ENCODE measurements at places on chromosomes 5 and 9.

DNA sequence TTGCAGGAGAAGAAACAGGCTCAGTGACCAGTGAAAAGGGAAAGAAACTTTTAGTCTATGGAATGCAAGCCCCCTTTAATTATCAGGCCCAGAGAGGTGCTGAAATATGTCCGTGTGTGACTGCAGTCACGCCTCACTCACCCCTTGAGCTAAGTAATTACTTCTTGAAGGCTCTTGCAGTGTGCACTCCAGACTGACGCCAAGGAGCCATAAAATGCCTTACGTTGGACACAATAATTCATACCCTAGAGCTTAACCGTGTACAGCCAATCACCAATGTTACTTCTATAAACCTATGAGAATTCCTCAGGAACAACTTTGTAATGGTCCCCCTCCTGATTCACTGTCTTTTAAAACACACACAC lies 242.2 kb downstream of the SYK start:
- DNase-seq: no peak

DNA sequence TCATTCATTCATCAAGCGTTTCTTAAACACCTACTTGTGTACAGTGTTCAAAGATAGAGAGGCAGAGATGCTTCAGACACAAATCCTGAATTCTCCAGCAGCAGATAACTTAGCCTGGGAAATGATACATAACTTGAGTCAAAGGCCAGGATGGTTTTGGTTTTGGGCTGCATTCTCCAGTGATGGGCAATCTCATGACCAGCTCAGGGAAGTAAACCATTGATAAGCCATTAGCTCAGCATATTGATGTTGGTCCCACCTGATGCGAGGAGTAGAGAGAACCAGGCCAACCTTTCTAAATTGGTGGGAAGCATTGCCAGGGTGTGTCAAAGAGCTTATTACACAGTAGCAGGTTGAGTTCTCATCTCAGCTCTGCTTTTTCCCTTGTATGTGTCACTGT lies 53.0 kb downstream of the SH3RF2 start:
- no peak for DNase-seq

DNA sequence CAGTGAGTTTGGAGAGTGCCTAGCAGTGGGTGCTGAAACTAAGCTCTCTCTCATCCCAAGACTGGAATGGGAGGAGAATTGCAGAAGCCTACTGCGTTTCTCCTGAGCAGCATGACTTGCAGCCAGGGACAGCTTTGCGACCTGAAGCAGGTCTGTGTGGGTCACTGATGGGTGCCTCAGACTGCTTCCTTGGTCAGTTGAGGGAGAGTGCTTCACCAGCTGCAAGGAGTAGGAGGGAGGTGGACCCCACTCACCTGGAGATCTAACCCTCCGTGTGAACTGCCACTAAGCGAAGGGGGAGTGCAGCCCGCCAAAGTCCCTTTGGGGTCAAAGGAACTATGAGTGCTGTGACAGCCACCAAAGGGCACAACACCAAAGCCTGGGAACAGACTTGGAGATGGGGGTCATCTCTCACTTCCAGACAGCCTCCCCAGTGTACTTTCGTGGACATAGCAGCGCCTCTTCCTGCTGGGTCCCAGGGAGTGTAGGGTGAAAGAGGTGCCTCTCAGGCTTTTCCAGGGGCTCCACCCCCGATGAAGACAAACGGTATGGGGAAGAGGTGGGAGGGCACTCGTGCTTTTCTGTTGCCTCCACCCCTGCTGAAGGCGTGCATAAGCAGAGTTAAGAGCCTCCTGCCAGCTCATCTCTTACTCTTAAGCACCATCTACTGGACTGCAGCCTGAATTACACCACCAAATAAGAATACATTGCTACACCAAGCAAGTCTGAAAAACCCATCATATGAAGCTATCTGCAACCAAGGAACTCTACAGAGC lies 34.3 kb upstream of the MACIR start:
- DNase-seq: peak; percentile 61

GRCh38 chr9:114434878-114435311 lies 47.1 kb upstream of the AKNA start:
- peak; percentile 87 for DNase-seq

GRCh38 chr9:85973238-85973637 lies 32.3 kb downstream of the NAA35 start:
- no peak for DNase-seq

- no peak for DNase-seq
Observed at GRCh38 chr5:142324136-142324870, 518 bp downstream of the SPRY4 start.

- DNase-seq: no peak
Observed at GRCh38 chr9:129362287-129363000, 184.4 kb upstream of the IER5L start.

DNA sequence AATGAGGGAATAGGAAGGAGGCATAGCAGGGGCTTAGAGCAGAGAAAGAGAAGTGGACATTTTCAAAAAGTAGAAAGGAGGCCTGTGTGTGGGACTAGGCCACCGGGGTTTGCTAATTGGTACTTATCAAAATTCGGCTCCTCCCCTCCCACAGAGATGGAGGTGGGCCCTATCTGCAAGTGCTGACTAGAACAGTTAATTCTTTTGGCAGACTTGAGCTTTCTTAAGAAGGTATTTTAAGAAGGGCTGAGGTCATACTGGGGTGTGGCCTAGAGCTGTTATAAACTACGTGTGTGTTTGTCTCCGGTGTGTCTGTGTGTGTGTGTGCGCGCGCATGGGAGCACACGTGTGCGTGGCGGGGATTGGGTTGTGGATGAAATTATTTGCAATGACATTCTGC lies 1086.5 kb downstream of the EFNA5 start:
- no peak for DNase-seq

DNA sequence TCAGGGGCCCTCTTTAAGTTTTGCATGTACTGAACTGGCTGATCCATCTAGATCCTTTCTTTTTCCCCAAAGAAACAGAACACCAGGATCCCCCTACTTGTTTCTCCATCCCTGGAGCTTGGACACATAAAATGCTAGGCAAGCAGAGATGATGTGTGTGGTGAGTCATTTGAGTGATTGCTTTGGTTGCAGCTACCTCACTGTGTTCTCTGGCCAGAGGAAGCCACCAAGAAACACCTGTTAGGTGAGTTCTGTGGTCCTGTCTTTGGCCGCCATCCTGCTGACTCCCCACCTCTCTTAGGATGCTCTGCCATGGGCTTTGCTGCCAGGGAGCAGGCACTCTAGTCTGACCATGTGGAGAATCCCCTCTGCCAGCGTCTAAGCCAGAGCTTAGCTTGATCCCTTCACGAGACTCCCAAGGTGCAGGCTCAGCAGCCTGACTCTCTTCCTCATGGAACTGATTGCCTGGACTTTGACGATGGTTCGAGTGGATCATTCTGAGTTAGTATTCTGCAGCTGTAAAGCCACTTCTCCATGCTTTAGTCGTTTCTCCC lies 27.3 kb upstream of the DENND1A start:
- no peak for DNase-seq

DNA sequence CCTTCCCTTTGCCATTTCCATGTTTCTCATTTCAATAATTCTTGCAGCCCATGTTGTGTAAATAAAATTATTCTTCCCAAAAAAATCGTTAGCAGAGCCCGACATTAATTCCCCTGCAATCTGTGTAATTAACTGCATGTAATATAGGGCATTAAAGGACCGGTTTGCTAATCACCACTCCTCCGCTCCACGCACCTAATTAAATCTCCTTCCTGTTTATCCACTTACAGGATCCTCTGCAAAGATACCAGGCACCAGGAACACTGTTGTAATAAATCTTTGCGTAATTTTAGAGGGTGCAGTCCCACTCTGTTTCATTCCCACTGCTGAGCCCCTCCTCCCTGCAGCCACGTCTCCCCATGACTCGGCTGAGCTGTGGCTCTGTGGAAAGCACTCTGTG lies 105.0 kb upstream of the PPP1R26 start:
- DNase-seq: no peak

DNA sequence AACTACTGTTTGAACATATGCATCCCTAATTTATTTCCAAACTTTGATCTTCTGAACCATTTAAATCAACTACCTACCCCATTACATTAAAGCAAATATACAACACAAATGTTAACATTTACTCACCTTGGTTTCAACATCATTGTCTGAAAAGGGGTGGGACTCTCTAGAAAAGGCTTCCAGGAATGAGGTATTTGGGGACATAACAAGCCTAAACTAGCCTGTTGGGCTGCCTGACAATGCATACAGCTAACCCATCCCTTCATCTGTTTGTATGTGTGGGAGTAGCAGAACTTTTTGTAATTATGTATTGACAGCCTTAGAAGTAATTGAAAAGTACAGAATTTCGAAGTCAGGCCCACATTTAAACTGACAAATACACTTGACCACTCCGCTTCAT lies 2225.9 kb upstream of the C9orf72 start:
- no peak for DNase-seq

- peak; percentile 22 for DNase-seq
Observed at GRCh38 chr9:82532504-82533180, 530.3 kb downstream of the RASEF start.

- no peak for DNase-seq
Observed at GRCh38 chr9:99400184-99400731, 178.2 kb downstream of the SEC61B start.
